OCI-LY7 (cell line): ENCODE measurements at places on chromosomes 2 and 18. TPM values are rescaled to one million over a fixed set of nuclear protein-coding genes. Genes with fewer than 3 reads are reported as not detected.
A peak's percentile ranks its signal among the peaks of the same experiment; 100 is the strongest.

DNA sequence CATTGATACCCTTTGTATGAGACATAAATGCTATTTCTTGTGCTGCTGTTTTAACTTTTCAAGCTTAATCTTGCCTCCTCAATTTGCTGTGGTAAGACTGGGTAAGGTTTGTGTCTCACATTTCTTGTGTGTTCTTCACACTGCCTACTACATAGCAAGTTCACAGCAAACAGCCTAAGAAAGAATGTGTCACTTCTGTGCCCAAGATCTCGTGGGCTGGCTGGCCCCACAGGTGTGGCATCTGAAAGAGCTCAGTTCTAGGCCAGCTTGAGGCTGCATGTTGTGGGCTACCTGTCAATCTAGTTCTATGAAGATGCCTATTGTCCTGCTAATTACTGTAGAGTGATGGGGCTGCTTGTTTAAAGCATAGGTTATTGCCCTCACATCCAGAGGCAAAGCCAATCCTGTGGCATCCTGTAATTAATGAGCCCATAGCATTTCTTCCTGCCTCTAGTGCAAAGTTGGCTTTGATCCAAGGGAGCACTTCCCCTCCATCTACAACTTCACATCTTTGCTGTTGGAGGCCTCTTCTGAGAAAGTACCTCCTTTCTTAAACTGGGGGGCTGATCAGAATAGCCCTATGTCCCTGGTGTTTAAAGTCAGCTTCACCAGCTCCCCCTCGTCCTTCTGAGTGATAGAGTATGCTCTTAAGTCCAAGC, 40.9 kb upstream of the ASPRV1 start:
- peak; percentile 6 for DNase-seq

DNA sequence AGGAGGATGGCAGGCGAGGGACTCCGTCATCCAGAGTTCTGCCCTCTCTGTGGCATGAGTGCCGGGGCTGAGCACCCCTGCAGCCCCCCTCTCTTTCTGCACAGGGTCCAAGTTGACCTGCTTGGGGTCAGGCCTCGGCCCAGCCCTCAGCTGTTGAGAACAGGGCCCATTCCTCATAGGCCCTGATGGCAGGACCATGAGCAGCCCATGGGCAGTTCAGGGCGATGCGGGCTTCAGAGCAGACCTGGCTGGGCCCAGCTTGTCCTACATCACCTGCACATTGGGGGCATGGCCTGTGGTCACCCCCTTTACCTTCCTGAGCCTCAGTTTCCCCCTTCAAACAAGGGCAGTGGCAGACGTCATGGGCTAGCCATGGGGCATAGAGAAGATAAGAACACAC, 238.1 kb downstream of the SEPTIN10 start:
- DNase-seq, result no peak

DNA sequence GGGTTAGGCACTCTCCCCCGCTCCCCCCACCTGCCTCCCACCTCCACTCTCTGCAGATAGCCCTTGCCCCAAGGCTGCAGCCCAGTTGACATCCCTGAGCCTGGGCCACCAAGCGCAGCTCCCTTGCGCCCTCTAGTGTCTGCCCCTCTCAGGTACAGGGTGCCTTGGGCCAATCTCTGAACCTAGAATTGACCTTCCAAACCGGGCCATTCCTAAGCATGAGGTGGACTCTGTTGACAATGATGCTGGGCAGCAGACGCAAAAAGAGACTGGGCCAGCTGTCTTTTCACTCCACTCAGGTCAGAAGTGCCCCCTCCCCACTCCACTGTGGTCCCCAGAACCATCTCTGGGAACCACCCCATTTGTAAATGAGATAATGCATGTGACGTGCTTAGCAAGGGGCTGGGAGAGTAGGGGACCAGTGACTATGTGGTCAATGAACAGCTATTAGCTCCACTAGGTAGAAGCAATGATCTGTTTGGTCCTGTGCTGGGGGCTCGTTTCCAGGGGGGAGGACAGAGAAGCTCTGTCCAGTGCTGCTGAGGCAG, 43.3 kb upstream of the PLB1 start:
- peak; percentile 49 for DNase-seq

IL18RAP gene
- not detected in 2 replicates for total RNA-seq
